ENCODE measurements at places on chromosomes 2 and 18. TPM values are rescaled to one million over a fixed set of nuclear protein-coding genes. Genes with fewer than 3 reads are reported as not detected.

DNA sequence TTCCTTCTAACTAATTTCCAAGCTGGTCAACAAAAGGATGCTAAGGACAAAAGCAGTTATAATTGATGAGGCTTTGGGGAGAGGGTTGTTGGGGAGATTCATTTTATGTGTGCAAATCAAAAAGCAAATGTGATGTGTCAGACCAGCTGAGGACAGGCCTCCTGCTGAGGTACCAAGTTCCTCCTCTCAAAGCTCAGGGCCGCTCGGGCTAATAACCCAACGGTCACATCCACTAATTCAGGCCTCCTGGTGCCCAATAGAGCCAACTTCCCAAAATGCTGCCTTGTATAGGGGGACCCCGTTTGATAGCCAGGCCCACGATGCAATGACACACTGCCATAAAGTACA, 88.6 kb upstream of the RTN4 start:
- no peaks in the 10 kb centered on the region for H3K27me3 ChIP-seq
- peaks cover 28% of the 10 kb centered on the region for H3K4me1 ChIP-seq
- H3K36me3 ChIP-seq, result no peaks in the 10 kb centered on the region
- no peak overlapping the region for H3K27ac ChIP-seq
- DNase-seq, result no peak

DNA sequence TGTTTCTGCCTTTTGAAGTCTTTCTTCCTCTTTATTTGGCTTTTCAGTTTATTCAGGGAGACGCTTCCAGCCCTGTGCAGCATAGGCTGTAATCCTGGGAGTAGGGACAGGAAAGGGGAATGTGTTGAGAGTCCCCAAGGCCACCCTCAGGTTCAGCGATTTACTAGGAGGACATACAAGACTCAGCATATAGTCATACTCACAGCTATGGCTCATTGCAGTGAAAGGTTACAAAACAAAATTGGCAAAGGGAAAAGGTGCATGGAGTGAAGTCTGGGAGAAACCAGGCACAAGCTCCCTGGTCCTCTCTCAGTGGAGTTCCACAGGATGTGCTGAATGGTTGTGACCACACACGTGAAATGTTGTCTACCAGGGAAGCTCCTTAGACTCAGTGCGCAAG, 49.6 kb upstream of the ZNF638 start:
- no peak overlapping the region for H3K4me3 ChIP-seq
- DNase-seq, result no peak
- no peak overlapping the region for H3K27ac ChIP-seq
- H3K4me1 ChIP-seq, result peaks cover 8% of the 10 kb centered on the region
- peaks cover 20% of the 10 kb centered on the region for H3K27me3 ChIP-seq

GRCh38 chr2:22628906-22629305, 756.1 kb upstream of the KLHL29 start:
- no peak overlapping the region for H3K4me3 ChIP-seq
- no peaks in the 10 kb centered on the region for H3K36me3 ChIP-seq
- no peaks in the 10 kb centered on the region for H3K4me1 ChIP-seq

GRCh38 chr2:24850944-24851343, 57.7 kb downstream of the CENPO start:
- no peaks in the 10 kb centered on the region for H3K4me1 ChIP-seq
- H3K27ac ChIP-seq, result no peak overlapping the region
- peaks cover 5% of the 10 kb centered on the region for H3K36me3 ChIP-seq
- no peaks in the 10 kb centered on the region for H3K27me3 ChIP-seq

- no peak for DNase-seq
- no peak within 1 kb of the TSS for H3K4me3 ChIP-seq
- H3K4me1 ChIP-seq, result no peaks in the 10 kb centered on the region
- H3K27me3 ChIP-seq, result peaks cover 26% of the 10 kb centered on the region
These were observed at the start of gene DCC for GRCh38 chr18:52339891-52340371. TSS of gene DCC (plus strand) at chr18:52340197. CDS start at chr18:52340788, 591 bp downstream.

GRCh38 chr2:21396252-21396651, 272.5 kb downstream of the TDRD15 start:
- no peaks in the 10 kb centered on the region for H3K36me3 ChIP-seq
- DNase-seq, result no peak
- H3K27ac ChIP-seq, result no peak overlapping the region
- H3K4me3 ChIP-seq, result no peak overlapping the region
- H3K4me1 ChIP-seq, result no peaks in the 10 kb centered on the region
- H3K27me3 ChIP-seq, result peaks cover 4% of the 10 kb centered on the region

DNAH7 gene
- total RNA-seq, result not detected

NAT8 gene
- total RNA-seq, result not detected

OTX1 gene
- total RNA-seq, result not detected

TRIB2 gene
- total RNA-seq, result 121 TPM

CCDC150 gene
- 1.5 TPM for total RNA-seq
